ENCODE measurements at places on chromosomes 7 and 10.

- DNase-seq = no peak
Measured at GRCh38 chr7:104883248-104883717, 130.7 kb upstream of the KMT2E start.

GRCh38 chr7:122672536-122672935 is 26.4 kb downstream of the RNF133 start:
- no peak for DNase-seq

DNA sequence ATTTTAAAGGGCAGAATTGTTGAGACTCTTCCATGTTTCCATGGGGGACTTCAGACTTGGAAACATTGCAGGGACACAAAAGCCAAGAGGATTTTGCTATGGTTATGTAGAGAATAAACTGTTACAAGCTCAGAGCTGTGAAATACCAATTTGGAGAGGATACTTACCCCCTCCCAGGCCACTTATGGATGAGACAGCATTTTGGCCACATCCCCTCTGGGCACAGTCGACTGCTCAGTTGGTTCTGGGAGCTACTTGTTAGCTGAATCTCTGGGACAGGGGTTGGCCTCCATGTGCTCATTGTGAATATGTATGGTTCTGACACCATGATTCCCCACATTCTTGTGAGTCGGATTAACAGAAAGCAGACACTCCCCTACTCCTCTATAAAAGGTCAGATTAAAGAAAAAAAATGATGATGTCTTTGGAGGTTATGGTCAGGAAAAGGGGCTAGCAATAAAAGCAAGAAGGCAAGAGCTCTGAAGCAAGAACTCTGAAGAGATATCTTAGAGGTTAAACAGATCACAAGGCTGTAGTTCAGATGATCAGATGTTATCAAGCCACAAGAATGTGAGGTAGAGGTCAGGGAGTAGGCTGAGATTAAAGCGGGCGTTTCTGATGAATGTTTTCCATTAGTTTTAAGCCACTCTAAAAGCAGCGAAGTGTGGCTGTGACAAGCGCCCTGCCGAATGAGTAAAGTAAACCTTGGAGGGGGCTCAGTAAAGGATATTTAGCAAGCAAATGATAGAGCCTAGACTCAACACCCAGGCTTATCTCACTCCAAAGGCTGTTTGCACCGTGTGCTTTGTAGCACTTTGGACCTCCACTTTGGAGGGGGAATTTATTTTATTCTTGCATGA is 17.2 kb downstream of the STAMBPL1 start:
- DNase-seq = no peak

- DNase-seq = no peak
Measured at GRCh38 chr7:47453093-47454061, 128.5 kb downstream of the TNS3 start.

GRCh38 chr7:35707422-35707821 is 12.5 kb upstream of the HERPUD2 start:
- DNase-seq = no peak

DNA sequence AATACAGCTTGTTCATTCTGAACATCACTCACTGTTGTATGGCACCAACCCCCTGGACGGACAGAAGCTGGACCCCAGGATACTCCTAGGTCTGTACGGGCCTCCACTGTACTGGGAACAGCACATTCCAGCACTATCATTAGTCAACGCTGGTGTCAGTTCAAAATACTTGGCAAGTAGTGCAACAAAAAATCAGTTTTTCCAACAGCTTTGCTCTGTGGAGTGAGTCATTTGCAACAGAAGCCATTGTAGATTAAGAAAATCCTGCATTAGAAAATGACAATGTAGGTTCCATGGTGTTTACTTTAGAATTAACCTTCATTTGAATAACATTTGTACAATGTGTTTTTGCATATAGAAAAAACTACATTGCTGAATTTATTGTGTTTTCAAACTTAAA is 266.6 kb downstream of the HDAC9 start:
- DNase-seq = no peak

- DNase-seq = no peak
Measured at GRCh38 chr10:73999703-74000102, 1.8 kb downstream of the VCL start.

- no peak for DNase-seq
Measured at GRCh38 chr10:99346247-99346646, 17.1 kb downstream of the CNNM1 start.

- DNase-seq = no peak
Measured at GRCh38 chr7:55514546-55515265, 57.6 kb downstream of the VOPP1 start.

DNA sequence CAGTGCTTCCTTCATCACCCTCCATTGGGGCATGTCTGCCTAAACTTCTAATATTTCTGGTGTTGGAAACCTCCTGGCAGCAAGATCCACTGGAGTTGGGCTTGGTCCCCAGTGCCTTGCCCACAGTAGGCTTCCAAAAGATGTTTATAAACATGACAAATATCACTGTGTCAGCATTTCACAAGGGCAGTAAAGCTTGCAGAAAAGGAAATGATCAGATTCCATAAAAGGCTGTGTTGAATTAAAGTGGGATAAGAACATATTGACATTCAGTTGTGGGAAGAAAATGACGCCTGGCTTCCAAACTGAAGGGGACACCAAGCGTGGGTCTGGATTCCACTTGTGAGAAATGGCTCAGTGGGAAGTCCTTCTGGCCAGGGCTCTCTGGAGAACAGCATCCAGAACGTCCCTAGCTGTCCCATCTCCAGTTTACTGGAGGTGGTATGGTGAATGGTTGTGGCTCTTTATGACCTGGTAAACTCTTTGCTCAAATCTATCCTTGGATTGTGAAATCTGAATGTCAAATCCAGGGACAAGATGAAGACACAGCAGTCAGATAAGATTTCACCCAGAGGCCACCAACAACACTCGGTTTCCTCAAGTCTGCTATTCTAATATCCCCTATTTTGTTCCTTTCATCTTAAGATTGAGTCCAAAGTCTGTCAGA is 287.2 kb downstream of the TNS3 start:
- no peak for DNase-seq

DNA sequence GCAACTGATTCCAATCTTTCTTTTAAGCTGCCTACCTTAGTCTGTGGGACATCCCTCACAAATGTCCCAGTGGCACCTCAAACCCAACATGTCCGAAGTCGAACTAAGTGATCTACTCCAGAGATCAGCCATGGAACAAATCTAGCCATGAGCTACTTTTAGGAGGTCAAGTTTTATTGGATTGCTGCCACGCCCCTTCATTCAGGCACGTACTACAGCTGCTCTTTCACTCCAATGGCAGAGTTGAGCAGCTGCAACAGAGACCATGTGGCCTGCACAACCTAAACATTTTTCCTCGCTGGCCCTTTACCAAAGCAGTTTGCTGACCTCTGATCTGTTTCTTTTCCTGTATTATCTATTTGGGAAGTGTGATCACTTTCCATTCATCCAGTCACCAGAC is 192.4 kb upstream of the CDCA7L start:
- no peak for DNase-seq

DNA sequence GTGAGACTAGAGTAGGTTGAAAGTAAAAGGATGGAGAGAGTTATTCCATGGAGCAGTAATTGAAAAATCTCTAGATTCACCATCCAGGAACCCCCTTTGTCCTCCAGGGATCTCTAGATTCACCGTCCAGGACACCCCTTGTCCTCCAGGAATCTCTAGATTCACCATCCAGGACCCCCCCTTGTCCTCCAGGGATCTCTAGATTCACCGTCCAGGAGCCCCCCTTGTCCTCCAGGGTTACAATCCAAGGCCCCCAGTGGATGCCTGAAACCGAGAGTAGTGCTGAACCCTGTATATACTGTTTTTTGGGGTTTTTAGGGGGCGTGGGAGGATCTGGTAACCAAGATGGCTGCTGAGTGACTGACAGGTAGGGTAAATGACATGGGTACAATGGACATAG is 38.3 kb upstream of the PPP2R2D start:
- DNase-seq = no peak

DNA sequence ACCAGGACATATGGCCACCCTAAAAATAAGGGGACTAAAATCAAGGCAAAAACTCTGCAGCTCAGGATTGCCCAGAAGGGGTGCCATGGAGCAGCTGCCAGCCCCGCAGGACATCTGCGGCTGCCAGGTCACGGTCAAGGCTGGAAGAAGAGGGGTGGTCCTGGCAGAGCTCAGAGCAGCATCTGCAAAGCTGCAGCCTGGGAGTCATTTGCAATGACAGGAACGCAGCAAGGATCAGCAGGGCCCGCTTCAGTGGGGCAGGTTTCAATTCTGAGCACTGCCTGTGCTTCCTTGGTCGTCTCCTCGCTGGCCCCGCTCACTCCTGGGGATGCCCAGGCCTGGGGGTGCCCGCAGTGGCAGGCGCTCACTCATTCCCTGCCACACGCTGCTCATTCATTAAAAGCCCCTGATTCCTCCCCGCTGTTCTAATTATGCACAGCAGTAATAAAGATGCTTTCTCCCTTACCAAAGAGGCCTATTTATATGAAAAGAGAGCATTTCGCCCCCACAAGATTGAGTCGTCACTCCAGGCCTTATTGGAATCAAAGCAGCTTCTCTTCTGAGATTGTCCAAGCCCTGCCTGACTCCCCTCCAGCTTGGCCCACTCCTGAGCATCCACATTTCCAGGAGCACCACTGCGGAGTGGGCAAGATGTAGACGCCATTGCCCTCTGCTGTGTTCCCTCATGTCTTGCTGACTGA is 4.6 kb downstream of the HSPA12A start:
- no peak for DNase-seq

DNA sequence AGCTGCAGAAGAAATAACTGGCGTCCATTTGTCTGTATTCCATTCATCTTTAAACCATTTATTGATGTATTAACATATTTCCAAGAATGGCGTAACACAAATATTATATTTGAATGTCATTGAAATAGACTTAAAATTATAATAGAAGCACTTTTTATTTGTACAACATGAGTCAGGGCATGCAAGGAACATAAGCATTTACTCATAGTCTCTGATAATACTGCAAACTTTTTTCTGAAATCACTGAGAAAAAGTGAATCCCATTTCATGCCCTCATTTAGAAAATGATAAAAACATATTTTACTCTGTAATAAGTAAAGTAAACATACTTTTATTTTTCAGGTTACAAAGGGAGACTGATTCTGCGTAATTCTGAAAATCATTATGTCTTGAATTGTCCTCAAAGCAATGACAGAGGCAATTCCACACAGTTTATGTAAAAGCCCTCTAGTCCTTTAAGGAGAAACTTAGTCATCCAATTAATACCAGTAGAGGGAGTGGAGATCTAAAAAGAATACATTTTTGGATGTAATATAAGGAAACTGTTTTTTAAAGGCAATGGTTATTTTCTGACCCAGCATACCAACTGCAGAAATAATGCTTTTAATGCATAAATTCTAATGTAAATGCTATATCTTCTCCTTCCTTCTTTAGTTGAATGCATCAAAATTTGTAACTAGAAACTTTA is 58.1 kb downstream of the AGMO start:
- no peak for DNase-seq

DNA sequence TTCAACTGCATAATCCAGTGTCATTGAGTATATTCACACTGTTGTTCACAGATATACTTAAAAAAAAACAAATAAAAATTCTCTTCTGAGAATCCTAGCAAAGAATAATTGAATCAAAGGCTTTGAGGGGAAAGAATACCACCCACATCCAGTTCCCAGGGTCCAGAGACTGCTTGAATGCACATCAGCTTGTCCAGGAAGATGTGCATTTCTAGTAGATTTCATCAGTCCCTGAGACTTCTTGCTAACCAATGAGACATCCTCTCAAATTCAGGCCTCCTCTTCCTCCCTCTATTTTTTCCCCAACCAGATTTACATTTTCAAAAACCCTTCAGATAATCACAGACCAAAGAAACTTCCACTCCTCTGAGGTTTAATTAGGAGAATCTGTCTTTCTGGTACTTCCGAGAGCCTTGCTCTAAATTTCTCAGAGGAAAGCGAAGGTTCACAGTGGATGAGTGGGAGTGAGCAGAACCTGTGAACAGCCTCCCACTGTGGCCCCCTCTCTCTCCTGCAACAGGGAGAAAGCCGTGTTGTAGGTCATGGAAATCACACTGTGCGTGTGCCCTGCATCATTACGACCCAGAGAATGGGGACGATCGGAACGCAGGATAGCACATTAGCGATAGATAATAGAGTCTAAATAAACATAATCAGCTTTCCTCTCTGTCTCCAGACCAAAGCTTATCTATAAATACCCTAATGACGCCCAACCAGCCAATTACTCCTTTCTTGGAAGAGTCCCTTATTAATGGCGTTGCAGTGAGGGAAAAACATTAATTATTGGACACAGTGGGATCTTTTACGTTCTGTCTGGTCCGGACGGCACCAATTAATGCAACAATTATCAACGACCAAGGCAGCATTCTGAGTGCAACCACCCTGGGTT is 212.5 kb downstream of the EMX2 start:
- no peak for DNase-seq

DNA sequence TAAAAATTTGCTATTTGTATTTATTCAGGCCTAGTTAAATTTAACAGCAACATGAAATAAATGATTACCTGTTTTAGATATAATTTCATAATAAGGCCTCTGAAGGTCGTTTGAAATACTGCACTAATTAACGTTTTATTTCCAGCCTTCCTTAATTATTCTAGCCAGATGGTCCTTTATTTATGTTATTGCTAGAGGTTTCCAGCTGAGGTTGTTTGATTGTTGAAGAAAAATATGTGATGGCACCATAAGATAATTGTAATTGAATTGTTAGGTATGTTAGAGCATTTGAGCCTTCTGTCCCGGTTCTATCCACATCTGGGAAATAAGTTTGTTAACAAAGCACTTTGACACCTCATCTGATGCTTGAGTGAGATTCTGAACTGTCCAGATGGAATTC is 556.1 kb downstream of the ATRNL1 start:
- no peak for DNase-seq

DNA sequence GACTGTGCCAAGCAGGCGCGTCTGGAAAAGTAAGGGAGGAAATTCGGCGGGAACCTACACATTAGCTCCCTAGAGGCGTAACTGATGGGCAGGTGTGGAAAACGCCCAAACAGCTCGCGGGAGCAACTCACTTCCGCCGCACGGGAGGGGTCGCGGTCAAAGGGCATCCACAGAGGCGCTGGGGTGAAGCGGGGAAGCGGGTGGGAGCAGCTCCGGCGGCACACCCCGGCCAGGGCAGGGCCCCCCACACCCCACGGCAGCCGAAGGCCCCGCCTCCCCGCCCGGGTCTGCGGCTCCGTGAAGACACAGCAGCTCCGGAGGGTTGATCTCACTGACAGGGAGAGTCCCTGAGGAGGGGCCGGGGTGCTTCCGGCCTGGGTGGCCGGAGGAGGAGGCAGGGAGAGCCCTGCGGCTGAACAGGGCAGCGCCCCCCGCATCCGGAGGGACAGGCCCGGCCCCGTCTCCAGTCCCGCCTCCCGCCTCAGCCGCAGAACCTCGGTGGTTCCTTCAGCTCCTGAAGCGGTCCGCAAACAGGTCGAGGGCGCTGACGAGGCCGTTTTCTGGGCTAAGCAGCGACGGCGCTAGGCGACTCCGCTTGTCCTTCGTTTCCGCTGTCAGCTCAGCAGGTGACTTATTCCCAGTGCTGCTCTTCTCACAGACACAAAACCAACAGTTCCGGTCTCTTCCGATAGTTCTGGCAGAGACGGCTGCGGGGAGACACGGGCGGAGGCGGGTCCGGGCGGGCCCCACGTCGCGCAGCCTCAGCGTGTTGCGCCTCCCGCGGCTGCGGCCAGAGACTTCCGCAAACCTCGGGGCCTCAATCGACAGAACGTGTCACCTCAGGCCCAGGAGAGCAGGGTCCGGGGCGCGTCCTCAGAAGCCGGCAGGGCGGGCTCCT is 276.1 kb downstream of the DNAJB6 start:
- DNase-seq = peak; percentile 64

GRCh38 chr7:106057962-106058927 is 53.9 kb downstream of the SYPL1 start:
- no peak for DNase-seq

GRCh38 chr10:101776161-101776817 is 375 bp upstream of the FGF8 start:
- no peak for DNase-seq
